ENCODE measurements at places on chromosomes 1 and 21.
A peak's percentile ranks its signal among the peaks of the same experiment; 100 is the strongest.

DNA sequence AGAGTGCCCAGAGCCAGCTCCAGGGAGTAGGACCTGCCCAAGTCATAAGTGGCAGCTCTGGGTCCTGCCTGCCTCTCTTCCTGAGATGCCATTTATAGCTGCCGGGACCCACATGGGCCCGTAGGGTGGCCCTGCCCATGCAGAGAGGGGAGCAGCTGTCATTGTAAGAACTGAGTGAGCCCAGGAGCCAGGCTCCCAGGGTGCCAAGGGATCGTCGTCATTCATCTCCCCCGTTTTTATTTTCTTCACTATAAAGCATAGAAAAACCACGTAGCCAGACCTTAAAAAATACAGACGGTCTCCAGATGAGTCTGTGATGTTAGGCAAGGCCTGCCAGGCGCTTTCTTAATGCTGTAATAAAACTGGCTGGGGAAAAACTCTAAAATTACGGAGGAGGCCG, 90.7 kb downstream of the IGSF21 start:
- no peak for DNase-seq

- no peak for DNase-seq
These were observed 4.4 kb upstream of the PHC2 start for GRCh38 chr1:33435096-33435820.

DNA sequence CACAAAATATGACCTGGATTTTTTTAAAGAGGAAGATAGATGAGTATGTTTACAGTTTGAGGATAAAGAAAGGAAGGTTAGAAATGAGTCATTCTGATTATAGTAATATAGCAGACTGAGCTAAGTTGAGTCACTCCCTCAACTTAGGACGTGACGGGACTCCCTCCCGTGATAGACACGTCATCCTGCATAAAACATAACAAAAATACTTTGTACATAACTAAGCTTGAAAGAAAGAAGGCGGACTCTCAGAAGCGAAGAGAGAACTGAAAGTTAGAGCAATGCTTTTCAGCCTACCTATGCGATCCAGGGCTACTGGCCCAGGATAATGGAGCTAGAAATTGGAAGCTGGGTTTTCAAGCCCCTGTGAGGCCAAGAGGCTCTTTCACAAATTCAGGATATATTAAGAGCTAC, 53.0 kb upstream of the DESI2 start:
- peak; percentile 85 for DNase-seq

- no peak for DNase-seq
These were observed 291.8 kb downstream of the OLFM3 start for GRCh38 chr1:101704895-101705294.

DNA sequence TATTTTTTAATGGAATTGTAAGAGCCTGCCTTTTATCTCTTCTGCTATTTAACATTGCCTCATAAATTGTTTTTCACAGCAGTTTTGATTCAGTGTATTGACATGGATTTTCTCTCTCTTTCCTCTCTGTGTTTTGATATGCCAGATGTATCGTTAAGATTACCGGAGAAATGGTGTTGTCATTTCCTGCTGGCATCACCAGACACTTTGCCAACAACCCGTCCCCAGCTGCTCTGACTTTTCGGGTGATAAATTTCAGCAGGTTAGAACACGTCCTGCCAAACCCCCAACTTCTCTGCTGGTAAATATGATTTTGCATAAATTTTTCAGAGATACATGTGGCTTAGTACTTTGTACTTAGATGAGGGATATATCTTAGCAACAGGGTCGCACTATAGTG, 23.1 kb upstream of the DYNLT5 start:
- peak; percentile 32 for DNase-seq

- DNase-seq = no peak
These were observed 83.6 kb downstream of the SLC66A1 start for GRCh38 chr1:19395678-19396192.

DNA sequence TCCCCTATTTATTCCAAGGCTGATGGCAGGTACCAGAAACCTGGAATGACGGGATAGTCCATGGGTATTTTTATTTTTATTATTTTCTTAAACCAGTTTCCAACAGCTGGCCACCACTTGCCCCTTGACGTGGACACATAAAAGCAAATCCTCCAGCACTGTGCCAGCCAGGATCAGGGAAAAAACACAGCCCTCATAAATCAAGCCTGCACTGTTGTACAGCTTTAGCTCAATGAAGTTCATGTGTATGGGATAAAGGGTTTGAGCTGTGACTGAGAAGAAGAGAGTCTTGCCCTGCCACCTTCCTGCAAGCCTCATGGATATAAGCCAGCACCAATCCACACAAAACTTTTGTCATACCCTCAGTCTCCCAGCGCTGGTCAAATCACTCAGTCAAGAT, 303.8 kb upstream of the SPAG17 start:
- DNase-seq = no peak

GRCh38 chr21:20451046-20451445, 547.2 kb upstream of the NCAM2 start:
- DNase-seq = no peak

DNA sequence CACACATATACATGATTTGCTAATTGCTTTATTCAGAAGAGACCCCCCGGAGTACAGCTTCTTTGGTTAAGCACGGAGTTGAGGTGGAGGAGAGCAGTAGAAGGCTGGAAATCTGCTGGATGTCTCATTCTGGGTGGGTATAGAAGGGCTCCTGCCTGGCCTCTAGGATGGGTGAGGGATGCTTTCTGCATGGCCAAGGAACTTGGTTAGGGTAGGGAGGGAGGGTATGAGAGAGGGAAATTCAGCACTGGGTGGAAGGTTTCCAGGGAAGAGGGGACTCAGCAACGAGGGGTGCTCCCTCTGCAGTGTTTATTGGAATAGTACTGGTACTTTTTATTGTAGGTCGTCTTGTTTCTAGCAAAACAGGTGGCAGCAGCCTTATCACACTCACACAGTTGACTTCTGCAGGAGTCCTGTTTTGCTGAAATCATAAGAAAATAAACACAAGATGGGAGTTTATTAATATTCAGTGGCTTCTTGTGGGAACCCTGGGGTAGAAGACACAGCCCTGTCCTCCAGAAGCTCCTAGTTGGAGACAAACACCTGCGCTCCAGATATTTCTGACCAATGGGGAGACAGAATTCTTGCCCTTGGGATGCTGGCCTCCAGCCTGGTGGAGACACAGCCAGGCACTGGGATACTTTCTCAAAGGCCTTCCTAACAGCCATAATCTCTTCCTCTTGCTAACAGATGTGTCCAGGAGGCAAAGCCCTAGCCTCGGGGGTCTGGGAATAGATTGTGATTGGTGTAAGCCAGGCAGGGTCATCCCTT, 3.8 kb downstream of the PLA2G2A start:
- no peak for DNase-seq

GRCh38 chr1:17819129-17819802, 64.1 kb downstream of the ACTL8 start:
- DNase-seq = no peak

DNA sequence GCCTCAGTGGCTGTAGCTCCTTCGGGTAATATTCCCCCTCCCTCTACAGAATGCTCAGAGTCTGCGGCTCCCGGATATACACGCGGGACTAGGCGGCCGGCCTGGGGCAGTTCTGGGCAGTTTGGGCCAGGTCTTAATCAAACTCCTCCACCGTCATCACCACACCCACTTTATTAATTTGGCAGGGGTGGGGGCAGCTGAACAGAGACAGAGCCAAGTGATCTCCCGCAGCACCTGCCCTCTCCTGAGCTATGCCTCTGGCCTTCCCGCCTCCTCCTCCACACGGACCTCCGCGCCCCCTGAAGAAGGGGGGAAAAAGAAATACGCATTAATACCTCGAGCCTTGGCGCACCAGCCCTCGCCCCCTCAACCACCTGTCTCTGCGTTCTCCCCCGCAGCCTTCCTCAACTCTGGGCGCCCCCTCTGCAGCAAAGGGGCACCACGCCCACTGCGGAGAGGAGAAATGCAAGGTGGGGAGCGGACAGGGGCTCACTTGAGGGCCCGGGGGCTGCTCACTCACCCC, 42.6 kb downstream of the CD34 start:
- DNase-seq = peak; percentile 46

DNA sequence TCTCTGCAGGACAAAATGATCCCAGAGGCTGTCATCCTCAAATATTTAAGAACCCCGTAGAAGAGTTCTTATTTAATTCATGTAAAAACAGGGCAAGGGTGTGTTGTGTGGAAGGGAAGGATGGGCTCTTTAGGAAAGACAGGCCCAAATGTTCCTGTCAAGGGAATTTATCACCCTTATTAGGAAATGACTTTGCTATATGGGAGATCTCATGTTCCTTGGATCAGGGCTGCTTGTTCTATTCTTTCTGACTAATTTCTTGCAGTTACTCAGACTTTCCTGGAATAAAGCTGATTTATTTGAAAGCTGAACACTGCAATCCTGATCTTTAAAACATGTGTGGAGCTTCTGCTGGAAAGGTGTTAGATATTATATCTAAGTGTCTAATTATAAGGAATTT, 72.8 kb downstream of the SELENOF start:
- DNase-seq = no peak

DNA sequence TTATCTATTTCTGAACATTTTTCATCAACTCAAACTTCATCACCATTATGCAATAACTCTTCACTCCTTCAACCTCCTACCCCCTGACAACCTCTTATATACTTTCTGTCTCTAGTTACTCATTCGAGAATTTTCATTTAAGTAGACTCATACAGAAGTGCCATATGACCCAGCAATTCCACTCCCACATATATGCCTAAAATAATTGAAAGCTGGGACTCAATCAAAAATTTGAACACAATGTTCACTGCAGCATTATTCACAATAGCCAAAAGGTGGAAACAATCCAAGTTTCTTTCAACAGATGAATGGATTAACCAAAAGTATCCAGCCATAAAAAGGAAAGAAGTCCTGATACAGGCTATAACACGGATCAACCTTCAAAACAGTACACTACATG, 24.1 kb downstream of the COL11A1 start:
- no peak for DNase-seq

GRCh38 chr1:224710196-224710595, 94.1 kb downstream of the CNIH3 start:
- no peak for DNase-seq

- no peak for DNase-seq
These were observed 41.9 kb downstream of the WNT9A start for GRCh38 chr1:227905573-227906487.

- no peak for DNase-seq
These were observed 923 bp upstream of the IFNGR2 start for GRCh38 chr21:33402001-33402979.

DNA sequence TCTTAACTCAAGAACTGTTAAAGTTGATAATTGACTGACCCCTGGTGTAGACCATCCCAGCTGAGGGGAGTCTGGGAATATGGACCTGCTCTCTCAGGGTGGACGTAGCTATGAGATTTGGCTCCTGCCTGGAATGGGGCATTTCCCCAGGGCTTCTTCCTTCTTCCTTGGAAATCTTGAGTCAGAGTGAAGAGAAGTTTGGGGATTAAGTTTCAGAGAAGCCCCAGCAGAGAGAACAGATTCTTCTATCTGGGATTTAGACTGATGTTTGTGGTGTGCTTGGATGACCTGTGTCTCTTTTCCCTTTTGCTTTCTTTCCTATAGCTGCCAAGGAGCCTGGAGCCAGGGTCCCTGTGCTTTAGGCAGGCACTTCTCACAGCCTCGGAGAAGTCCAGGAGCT, 13.2 kb downstream of the AKR1A1 start:
- DNase-seq = no peak

DNA sequence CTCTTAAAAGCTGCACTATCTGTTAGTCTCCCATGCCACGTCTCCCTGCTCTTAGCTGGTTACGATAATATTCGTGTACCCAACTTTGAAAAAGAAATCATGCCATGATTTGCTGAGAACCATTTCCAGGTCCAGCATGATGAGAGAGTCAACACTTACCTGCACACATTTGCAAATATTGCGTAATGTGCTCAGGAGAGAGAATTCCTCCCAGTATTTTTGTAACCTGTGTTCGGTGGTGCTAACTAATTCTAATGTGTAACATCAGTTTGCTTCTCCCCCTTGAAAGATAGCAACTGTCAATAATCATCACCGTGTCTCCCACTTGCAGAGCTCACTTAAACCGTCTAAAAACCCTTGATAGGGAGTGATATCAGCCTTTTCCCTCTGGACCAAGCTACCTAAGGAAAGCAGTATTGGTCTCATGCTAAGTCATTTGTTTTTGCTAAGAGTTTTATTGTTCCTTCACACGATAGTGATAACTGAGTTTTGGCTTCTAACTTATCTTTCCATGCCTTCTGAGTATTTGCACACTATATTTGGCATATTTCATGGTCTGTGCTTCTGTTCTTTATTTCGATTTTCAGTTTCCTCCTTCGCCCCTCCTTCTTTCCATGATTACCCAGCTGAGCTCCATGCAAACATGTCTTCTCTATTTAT, 61.1 kb upstream of the IRF2BP2 start:
- DNase-seq = no peak

DNA sequence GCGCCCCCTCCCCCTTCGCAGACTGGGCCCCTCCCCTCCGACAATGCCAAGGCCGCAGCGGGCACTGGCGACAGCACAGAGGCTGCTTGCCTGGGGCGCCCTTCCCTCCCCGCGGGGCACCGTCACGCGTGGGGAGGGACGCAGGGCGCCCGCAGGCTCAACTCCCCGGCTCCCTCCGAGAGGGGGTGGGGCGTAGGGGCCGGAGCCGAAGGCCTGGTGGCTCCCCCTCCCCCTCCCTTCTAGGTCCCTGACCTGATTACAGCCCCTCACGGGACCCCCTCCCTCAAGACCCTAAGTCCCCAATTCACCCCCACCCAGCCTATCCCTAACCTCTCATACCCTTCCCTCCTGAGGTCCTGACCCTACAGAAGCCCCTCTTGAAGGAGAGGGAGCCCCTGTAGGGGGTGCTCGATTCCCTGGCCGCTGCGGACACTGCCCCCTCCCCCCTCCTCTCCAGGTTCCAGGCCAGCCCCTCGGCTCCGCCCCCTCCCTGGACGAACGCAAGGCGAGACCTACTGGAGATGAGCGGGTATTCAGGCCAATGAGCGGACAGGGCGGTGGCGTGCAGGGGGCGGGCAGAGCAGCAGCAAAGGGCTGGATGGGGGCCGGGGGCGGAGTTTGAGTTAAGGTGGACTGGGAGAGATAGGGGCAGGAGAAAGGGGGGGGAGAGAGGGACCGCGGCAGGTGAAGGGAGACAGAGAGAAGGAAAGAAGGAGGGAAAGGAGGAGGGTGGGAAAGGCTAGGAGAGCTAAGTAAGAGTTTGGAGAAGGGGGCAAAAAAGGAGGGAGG, 733 bp upstream of the ZBTB7B start:
- DNase-seq = peak; percentile 100

DNA sequence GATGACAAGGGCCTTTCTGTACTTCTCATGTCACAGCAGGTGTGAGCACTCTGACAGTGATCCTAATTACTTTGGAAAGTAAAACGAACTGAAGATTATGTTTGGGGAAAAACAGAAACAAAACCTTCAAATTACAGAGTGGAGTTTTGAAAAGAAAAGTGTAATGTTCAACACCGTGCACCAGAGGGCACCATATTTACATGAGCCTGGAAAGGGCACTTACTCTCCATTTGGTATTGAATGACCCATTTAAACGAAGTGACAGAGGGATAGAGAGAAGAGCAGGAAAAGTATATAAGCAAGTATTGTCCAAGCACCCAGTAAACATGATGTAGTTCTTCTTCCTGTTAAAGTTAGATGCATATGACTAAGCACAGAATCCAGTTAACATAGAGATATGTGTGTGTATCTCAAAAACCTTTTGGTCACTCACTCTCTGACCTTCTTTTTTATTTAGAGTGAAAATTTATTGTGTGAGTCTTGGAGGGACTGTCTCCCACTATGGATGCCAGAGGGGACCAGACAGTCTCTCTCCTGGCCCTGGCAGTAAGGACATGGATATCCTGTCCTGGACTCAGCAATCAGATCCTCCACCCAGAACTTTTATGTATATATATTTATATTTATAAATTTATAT, 3.8 kb upstream of the RGSL1 start:
- DNase-seq = peak; percentile 56

Data from activated CD4-positive, alpha-beta T cell treated with anti-CD3 and anti-CD28 coated beads, Interleukin-2, Interleukin-6, amounts not matched to agents 100 ng/mL and 50 ng/mL, durations not matched to agents 16 hours and 8 hours (primary cell).